D721Med (cell line): ENCODE measurements at places on chromosomes 5 and 9.

- DNase-seq = no peak
Observed at GRCh38 chr5:27962198-27962597, 923.8 kb upstream of the CDH9 start.

GRCh38 chr9:22381170-22381569 is 65.5 kb upstream of the DMRTA1 start:
- no peak for DNase-seq

- no peak for DNase-seq
Observed at GRCh38 chr5:125987677-125988255, 435.4 kb upstream of the GRAMD2B start.

GRCh38 chr5:36741128-36741527 is 134.7 kb downstream of the SLC1A3 start:
- DNase-seq = no peak

DNA sequence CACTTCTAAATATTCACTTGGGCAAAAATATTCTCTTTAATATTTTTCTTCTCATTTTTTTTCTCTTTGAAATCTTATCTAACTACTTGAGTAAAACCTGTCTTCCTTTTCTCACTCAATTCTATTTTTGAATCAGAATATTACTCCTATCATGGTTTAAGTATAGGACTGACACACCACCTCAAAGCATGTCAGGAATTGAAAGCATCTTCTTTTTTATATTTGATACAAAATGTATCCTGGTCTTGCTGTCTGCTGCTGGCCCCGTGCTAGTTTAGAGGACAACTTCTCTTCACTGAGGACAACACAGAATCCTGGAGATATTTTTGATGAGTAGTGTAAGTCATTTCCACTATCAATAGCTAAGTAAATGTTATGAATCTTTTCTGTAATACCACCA is 383.6 kb downstream of the GADD45G start:
- DNase-seq = no peak

DNA sequence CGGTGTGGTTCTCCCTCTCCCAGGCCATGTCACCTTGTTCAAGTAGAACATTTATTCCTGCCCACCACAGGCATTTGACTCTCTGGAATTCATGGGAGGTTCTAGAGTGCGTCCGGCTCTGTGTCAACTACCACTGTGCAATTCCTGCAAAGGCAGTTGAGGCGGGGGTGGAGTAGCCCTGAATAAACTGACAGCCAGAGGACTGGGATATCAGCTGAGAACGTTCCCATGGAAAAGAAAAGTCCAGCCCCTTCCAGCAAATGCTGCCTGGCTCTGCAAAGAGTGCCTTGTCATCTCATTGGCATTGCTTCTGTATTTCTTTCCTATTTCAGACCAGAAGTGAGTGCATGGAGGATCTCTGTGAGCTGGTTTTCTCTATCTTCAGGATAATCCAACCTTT is 18.9 kb upstream of the MEGF9 start:
- no peak for DNase-seq

- no peak for DNase-seq
Observed at GRCh38 chr9:94952565-94953373, 226.3 kb downstream of the AOPEP start.

GRCh38 chr5:84265130-84265529 is 119.5 kb downstream of the EDIL3 start:
- no peak for DNase-seq

GRCh38 chr5:57736716-57737115 is 254.1 kb upstream of the ACTBL2 start:
- DNase-seq = no peak

DNA sequence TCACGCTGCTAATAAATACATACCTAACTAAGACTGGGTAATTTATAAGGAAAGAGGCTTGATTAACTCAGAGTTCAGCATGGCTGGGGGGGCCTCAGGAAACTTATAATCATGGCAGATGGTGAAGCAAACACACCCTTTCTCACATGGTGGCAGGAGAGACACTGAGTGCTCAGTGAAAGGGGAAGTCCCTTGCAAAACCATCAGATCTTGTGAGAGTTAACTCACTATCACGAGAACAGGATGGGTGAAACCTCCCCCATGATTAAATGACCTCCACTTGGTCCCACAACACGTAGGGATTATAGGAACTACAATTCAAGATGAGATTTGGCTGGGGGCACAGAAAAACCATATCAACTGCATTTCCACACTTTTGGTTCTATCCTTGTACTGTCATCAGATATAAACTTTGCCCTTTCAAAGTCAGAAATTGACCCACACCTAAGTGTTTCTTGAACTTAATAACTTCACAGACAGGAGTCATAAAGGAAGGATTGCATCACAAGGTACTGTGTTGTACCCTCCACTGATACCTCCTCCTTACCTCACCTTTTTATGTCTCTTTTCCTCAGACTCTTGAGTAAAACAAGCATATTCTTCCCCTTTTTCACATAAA is 319.1 kb upstream of the PIK3R1 start:
- no peak for DNase-seq

- DNase-seq = no peak
Observed at GRCh38 chr5:127471211-127471610, 46.2 kb upstream of the PRRC1 start.

GRCh38 chr9:3385871-3386270 is 139.9 kb downstream of the RFX3 start:
- DNase-seq = no peak

DNA sequence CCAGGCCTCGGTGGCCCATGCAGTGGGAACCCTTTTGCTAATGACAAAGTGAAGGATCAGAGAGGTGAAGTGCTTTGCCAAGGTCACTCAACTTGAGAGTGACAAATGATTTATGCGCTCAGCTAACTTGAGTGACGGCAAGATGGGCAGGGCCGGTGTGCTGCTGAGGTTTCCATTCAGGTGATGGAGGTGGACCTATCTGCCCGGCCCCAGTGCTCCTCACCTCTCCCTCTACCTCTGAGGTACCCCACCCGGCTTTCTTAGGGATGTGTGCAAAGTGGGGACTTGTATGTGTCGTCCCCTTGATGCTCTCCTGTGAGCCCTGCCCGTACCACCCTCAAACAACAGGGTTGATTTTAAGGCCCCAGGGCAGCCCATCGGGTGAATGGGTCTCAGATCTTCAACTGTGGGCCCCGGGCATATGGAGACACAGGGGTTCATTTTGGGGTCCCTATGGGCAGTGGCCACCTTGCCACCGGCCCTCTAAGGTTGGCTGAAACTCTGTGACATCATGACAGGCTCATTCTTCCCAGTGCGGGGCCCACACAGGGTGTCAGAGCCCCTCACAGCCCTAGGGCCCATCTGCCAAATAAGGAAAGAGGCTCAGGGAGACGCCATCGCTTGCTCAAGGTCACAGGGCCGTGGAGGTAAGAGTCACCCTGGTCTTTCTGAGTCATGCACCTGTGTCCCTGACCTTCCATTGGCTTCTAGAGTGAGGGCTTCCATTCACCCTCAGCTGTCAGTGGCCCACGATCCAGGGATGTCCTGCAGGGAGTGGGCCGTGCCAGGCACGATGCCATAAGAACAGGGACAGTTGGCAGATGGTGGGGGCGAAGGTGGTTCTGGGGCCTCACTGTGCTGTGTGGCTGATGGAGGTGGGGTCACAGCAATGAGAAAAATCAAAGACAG is 170.6 kb upstream of the MVB12B start:
- DNase-seq = no peak

GRCh38 chr5:158007336-158007735 is 148.4 kb upstream of the CLINT1 start:
- no peak for DNase-seq

- no peak for DNase-seq
Observed at GRCh38 chr5:113205807-113206206, 229.0 kb downstream of the TSSK1B start.

GRCh38 chr5:58649716-58650115 is 66.8 kb downstream of the RAB3C start:
- DNase-seq = no peak

DNA sequence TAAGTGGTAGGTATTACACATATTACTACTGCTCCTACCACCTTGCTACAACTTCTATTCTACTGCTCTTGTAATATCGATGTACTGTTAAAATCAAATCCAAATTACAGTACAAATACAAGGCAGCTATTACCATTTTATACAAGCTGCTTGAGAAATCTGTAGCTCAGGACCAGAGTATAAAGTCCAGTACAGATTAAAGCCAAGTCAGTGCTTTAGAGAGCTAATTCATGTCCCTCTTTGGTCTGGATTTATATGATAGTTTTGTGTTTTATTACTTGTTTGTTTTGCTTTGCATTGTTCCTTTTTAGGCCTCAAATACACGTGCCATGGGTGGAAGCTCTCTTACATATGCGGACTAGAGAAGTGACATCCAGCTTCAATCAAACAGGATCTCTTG is 75.8 kb downstream of the DPYSL3 start:
- DNase-seq = no peak

DNA sequence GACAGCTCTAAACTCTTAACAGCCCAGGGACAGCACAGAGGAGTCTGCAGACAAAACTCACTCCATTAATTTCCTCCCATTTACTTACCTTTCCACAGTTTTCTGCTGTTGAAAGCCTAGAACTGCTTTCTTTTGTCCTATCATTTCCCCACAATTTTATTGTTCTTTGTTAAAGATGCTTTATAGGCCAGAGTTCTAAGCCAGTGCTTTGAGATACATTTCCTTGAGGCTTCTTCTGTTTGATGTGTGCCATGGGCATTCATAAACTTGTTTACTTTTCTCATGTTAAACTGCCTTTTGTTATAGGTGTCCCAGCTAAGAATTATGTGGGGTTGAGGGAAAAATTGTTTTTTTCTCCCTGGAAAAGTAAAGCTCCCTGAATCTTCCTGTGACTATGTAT is 25.9 kb upstream of the SUB1 start:
- DNase-seq = no peak

GRCh38 chr5:55037890-55038289 is 13.8 kb downstream of the GZMK start:
- no peak for DNase-seq

DNA sequence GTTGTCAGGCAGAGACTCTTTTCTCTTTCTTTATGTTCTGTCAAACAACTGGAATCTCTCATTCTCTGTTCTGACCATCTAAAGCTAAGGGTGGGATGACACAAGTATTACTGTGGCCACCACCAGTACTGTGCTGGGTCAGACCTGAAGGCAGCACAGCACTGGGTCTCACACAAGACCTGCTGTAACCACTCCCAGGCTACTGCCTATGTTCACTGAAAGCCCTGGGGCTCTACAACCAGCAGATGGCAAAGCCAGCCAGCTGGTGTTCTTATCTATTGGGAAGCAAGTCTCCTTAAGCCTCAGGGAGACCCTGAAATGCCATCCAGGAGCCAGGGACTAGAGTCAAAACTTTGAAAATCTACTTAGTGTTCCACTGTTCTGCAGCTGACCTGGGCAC is 189.5 kb downstream of the SLCO4C1 start:
- DNase-seq = no peak
